Effector CD8-positive, alpha-beta T cell (primary cell): ENCODE measurements at places on chromosomes 4 and X.

GRCh38 chr4:24655971-24656370, 71.6 kb upstream of the DHX15 start:
- no peak for DNase-seq

DNA sequence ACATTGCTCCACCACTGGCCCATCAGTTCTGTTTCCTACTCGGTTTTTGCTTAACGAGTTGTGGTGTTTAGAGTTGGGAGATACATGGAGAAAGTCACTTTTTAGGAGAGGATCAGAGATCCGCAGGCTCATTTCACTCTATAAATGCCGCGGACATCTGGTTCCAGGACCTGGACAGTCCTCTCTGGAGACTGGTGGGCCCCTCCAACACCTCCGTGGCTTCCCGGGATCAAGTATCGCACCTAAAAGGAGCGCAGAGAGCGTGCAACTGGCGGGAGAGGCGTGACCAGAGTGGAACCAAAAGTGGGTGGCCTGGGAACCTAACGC, 9.9 kb upstream of the CLTRN start:
- no peak for DNase-seq

DNA sequence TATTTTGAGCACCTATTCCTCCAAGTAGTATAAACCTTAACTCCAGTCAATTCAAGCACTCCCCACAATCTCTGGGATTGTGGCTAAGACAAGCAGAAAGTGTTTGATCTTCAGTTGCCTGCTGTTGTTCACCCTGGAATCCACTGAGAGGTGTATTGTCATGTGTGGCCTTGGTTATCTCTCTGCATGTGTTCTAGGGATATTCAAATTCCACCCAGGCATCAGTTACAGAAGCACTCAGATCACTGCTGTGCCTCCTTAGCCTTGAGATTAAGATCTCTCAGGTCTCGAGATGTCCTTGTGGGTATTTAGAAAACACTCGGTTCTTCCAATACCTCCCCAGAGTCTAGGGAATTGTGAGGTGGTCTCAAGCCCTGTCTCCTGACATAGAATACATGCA, 213.3 kb downstream of the SMARCA1 start:
- DNase-seq: no peak

GRCh38 chrX:122582280-122582974, 601.7 kb upstream of the GRIA3 start:
- no peak for DNase-seq

DNA sequence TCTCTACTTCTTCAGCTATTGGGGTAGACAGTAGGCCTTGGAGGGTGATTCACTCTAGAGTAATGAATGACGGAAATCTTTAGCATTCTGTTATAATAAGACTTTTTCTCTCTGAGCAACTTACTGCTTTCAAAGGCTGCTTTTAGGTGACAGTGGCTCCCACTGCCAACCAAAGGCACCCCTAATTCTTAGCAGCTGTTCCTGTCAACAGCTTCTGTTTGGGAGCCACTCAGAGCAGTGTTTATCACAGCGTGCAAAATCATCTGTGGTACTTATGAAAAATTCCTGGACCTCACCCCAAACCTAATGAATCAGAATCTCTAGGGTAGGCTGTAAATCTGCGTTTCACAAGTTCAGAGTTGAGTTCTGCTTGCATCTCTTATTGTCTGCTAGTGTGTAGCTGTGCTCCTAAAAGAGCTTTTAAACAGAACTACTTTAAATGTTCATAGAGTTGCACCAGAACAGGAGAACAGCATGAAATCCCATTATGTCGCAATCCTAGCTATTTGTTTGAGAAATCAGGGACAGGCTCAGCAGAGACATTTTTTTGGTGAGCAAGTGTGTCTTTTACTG, 52.8 kb upstream of the POU4F2 start:
- no peak for DNase-seq

- no peak for DNase-seq
Observed at GRCh38 chr4:176193126-176193525, 2.3 kb downstream of the SPATA4 start.

DNA sequence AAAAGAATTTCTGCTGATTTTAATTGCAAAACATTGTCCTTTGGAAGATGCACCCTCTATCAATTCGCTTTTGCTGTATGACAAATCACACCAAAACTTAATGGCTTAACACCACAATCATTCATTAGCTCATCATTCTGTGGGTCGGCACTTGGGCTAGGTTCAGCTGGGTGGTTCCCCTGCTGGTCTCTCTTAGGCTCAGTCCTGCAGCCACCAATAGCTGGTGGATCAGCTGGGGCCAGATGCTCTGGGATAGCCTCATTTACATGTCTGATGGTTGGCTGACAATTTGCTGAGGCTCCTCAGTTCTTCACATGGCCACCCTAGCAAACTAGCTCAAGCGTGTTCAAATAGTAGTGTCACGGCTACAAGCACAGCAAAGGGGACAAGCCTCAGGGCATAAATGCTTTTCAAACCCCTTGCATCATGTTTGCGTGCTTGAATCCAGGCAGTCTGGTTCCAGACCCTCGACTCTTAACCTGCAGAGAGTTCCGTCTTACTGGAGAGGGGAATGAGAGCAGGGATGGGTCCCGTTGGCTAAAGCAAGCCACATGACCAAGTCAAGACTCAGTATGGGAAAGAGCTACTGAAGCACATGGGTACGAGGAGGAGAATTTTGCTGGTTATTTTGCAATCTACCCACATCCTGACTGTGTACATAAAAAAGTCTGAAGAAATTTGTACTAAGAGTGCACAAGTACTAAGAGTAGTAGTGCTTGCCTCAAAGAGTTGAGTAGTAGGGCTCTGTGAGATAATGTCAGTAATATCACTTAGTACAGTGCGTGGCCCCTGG, 7.5 kb upstream of the ACSL1 start:
- DNase-seq: no peak

DNA sequence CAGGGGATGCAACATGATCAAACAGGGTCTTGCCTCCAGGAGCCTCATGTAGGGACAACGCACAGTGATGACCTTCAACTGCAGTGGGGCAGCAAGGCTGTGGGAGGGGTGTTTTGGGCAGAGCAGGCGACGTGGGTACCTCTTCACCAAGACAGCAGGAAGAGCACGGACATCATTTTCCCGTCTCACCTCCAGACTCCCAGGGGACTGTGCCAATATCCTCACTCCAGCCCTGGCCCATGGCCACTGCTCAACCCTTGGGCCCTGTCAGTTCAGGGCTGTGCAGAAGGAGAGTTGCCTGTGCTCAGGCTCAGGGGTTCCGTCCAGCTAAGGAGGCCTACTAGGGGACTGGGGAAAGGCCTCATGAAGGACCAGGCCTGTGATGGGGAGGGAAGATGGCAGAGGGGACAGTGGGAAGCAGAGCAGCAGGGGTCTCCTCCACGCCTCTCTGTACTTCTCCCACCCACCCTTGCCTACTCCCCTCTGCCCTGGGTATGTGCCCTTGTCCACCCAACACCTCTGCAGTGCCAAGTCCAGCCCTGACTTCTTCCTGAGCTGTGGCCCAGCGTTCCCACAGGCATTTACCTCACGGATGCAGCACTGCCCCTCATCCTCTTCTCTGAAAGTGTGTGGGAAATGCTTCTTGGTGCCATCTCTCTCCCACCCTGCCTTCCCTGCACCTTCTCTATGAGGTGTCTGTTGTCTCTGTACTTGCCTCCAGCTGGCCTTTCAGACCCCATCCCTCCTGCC, 1.4 kb downstream of the IL9R start:
- DNase-seq: no peak

GRCh38 chrX:96126182-96126581, 558.5 kb upstream of the DIAPH2 start:
- no peak for DNase-seq

GRCh38 chr4:138487670-138488069, 245.5 kb upstream of the SLC7A11 start:
- no peak for DNase-seq

- DNase-seq: no peak
Observed at GRCh38 chr4:57344296-57344695, 234.1 kb upstream of the IGFBP7 start.

- DNase-seq: no peak
Observed at GRCh38 chr4:130478406-130478805, 1382.5 kb downstream of the C4orf33 start.

GRCh38 chrX:18855919-18856644, 127.8 kb downstream of the PHKA2 start:
- DNase-seq: no peak

DNA sequence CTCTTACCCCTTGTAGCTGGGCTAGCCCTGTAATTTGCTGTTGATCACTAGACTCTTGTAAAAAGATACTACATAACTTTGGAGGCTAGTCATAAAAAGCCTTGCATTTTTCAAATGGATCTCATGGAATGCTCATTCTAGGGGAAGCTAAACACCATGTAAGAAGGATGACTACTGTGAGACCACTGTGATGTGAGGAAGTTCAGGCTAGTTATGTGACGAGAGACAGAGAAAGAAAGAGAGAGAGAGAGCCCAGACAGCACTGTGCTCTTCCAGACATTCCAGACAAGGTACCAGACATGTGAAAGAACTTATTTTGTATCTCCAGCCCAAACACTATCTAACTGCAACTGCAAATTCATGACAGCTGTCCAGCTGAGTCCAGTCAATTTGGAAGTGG, 404.6 kb upstream of the PITX2 start:
- no peak for DNase-seq
